Sigmoid colon (tissue), 7 donors: ENCODE measurements at places on chromosomes 1 and 21.

DNA sequence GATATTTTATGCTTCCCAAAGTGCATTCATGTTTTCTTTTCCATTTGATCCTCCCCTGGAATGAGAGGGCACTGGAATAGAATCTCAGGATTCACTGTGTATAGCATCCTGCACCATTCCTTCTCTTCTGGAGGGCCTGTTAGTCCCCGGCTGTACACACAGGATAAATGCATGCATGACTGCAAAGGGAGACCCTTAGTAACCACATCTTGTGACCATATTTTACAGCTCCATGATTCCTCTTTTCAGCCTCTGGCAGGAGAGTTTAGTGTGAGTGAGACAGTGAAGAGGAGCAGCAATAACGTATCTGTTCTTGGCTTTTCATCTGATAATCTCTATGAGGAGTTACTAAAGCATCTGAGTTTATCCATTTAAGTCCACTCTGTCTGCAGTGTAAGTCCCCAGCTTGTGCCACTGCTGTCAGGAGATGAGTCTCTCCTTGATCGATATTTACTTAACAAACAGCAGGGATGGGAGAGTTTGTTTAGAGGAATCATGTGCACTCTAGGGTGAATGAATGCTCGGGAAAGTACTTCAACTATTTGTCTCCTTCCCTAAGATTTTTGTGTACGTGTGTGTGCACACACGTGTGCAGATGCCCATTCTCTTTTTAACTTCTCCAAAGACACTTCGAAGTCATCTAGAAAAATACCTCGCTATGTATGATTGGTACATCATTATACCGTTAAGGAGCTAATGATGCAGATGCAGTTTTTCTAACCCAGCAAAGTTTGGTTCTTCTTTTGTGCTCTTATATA is 41.1 kb downstream of the PROX1 start:
- DNase-seq: no peak

- DNase-seq: peak; percentile 55
Observed at GRCh38 chr21:45313015-45313414, 25.3 kb upstream of the POFUT2 start.

DNA sequence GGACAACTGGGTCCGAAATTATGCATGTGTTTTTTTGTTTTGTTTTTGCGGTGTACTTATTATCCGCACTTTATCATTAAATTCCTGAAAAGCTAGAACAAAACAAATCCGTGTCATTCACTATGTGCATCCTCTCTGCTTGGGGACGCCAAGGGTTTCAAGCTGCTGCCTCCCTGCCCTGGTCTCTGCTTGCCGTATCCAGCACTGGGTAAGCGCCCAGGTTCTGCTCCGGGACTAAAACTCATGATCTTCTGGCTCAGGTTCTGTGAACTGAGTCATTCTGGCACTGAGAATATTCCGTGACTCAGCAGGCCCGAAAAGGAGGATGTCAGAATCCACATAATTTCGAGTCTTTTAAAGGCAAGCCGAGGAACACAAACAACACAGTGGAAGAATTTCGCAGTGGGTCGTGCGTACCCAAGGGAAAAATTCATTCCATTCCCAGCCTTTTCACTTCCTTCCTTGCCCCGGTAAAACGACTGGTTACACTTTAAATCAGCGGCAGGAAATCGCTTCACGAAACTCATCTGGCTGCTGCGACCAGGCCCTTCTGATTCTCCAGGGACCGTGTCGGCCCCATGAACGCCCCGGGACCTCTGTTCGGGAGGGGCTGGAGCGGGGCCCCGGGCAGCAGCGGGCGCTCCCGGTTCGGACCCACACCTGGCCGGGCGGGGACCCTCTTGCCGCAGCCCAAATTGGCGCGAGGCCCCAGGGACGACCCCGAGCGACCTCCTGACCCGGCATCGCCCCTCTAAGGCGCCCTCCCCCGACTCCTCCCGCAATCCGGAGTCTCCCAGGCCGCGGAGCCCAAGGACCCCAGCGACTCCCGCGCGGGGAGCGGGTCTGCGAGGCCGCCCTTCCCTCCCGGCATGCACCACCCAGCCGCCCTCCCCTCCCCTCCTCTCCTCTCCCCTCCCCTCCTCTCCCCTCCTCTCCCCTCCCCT is 746 bp upstream of the LAMC1 start:
- peak; percentile 97 for DNase-seq

GRCh38 chr1:114328361-114328904 is 174.8 kb upstream of the SYT6 start:
- DNase-seq: no peak

GRCh38 chr1:78490861-78491450 is at the start of gene PTGFR:
TSS of gene PTGFR (plus strand) at chr1:78490974. CDS start at chr1:78492744, 1,770 bp downstream.
- no peak for DNase-seq

GRCh38 chr1:53715478-53715877 is 23.5 kb downstream of the GLIS1 start:
- DNase-seq: no peak

GRCh38 chr1:19884312-19884711 is 2.1 kb downstream of the OTUD3 start:
- no peak for DNase-seq

DNA sequence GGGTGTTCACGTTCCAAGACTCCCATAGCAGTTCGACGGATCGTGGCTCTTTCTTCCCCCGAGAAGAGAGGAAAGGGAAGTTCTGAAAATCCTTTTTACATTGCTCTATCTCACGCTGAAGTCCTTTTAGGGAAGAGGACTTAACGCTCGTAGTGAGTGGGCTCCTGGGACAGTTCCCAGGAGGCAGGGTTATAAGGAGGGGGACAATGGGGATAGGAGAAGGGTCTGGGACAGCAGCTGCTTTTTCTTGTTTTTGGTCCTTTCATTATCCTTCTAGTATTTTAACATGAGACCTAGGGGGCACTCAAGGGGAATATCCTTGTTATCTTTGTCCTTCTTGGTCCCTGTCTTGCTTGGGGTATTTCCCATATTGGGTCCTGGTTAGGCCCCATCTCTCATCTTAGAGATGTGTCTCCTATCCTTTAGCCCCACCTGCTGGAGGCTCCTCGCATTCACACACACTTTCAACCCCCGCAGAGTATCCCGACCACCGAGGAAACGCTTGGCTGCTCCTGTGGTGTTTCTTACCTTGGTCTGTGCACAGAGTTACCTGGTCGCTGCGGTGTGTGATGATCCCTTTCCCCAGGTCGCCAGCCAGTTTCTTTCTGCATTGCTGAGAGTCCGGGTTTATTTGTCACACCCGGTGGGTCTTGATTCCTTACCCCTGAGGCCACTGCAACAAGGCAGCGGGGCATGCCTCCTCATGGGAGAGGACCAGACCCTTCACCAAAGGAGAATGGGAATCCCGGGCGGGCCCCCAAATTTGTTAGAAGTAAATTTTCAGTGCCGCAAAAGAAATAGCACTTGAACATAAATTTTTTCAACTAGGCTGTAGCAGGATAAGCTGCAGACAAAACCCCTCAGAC is 29.7 kb downstream of the SCCPDH start:
- peak; percentile 77 for DNase-seq

DNA sequence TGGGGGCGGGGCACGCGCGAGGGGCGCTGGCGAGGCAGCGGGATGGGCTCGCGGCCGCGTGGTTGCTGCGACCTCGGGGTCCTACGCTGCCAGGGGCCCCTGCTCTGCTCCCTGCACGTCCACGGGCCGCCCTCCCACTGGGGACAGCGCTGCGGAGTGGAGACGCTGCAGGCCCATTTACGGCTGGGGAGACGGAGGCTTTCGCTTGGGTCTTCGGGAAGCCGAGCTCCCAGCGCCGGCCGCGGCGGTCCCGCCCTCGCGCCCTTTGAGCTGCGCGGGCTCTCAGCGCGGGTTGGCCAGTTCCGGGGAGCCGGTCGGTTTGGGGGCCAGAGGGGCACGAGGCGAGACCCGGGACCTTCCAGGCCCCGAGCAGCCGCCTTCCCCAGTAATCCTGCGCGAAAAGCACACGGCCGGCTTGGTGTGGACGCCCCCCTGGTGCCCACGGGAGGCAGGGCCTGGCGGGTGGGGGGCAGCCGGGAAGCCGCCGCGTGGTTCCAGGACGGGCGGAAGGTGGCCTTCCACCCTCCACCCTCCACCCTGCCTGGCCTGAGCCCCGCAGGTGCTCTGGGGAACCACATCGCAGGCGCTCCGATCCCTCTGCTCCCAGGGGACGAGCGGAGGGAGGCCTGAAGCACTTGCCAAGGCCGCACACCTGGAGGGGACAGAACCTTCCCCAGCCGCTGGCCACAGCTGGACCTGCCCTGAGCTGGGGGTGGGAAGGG is 570 bp upstream of the PEX10 start:
- DNase-seq: no peak

DNA sequence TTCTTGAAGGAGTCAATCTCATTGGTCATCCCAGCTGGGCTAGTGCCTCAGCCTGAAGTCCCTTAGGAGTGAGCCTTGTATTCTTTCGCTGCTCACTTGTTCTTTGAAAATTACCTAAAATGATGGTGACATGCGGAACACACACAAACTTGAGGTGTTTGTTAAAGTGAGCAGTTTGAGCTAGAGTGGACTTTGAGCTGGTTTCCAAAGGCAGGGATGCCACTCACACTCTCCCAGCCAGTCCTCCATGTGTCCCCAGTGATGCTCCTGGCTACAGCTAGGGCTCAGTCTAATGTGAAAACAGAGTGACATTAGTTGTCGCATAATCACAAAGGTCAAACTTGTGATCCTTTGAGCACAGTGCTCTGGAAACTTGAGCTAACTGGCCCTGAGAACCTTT is 84.3 kb downstream of the DTL start:
- no peak for DNase-seq

- peak; percentile 95 for DNase-seq
Observed at GRCh38 chr21:42939582-42940413, 14.4 kb upstream of the ERVH48-1 start.

GRCh38 chr1:5451671-5452070 is 540.6 kb downstream of the NPHP4 start:
- DNase-seq: no peak

DNA sequence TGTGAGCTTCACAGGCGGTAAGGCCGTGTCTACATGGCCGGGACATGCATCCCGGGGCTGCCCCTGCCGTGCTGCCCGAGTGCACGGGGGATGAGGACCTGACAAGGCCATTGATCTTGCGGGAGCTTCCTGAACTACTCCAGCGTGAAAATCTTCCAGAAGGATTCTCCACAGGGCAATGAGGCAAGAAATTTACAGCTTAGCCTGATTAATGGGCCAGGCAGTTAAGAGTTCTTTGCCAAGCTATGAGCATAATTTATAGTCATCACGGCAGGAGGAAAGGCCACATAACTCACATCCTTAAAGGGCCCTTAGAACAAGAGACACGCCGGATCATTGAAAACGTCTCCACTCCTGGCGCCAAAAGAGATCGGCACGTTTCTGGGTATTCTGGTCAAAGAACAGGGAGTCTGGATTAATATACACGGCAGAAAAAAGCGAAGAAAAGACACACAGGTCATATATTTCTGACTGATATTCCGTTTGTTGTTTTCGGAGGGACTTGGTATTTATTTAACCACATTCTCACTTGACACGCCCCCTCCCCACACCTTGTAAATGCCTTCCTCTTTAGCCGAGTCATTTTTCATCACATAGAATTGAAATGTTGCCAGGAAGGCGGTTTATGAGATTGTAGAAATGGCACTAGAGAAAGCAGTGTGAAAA is 180.5 kb downstream of the DYRK1A start:
- DNase-seq: peak; percentile 66
